ENCODE measurements at places on chromosomes 1 and 21.
A peak's percentile ranks its signal among the peaks of the same experiment; 100 is the strongest.

DNA sequence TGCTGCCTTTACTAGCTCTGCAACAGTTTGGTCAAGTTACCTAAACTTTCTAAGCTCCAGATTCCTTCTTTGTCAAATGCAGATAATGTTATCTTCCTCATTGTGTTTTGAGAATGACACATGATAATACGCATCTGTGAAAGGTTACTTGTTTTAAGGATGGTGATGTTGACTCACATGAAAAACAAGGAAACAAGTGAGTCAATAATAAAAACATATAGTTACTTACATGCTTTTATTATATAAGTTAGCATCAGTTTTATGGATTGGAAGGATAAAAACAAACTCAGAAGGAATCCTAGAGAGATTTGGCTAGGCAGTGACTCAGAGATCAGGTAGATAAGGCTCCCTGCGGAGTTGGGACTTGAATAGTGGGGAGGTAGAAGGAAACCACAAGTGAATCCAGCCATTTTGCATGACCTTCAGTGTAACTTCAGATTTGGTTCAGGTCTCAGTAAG is 144.6 kb downstream of the LMO4 start:
- DNase-seq = no peak

- DNase-seq = peak; percentile 63
Observed at GRCh38 chr1:24070821-24071393, 41.0 kb downstream of the MYOM3 start.

- DNase-seq = peak; percentile 32
Observed at GRCh38 chr1:94578856-94579255, 37.3 kb upstream of the F3 start.

- no peak for DNase-seq
Observed at GRCh38 chr1:213247038-213247437, 196.0 kb downstream of the RPS6KC1 start.
